ENCODE measurements at places on chromosomes 2 and 18. TPM values are rescaled to one million over a fixed set of nuclear protein-coding genes. Genes with fewer than 3 reads are reported as not detected.

The INPP4A gene
- 10.4 TPM for total RNA-seq

DNA sequence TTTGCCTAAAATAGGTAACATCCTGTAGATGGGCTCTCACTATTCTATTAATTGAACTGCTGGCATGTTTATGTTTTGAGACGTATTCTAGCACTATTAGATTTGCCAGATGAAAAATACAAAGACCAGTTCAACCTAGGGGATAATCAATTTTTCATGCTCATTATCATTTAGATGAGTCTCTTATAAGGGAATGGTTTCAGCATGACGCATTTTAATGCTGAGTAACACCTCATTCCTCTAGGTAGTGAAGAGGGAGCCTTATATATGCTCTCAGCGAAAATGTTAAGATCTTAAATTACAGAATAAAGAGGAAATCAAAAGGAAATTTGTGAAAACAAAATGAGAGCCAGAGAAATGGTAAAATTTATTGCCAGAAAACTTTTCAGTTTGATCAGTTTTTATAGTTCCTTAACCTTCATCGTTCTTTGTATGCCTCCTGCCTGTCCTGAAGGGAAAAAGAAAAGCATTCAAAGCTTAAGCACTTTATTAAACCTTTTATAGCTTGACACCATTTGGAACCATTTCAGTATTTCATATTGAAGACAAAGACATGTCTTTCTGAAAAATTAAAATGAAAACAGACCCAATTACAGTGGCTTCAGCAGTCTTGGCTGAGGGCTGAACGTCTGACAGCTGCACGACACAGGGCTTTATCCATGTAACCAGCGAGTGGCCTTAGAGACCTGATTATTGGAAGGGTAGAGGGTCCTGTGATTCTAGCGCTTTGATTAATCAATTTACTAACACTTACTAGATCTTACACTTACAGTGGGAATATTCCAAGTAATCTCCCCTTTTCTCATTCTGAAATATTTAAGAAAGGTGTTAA lies 112.8 kb downstream of the ADCYAP1 start:
- DNase-seq = no peak

- no peak for DNase-seq
Observed at GRCh38 chr2:176699098-176699497, 429.9 kb downstream of the MTX2 start.

DNA sequence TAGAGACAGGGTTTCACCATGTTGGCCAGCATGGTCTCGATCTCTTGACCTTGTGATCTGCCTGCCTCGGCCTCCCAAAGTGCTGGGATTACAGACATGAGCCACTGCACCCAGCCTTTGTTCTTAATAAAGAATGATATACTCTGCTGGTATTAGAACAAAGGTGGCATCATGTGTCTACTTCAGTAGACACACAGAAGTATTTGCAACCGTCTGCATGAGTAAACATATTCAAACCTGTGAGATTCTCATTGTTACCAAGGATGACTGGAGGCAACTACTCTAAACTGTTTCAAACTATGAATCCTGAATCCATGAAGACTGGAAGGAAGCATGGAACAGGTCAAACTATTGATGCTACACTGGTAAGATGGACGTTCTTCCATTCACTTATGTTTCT lies 32.1 kb downstream of the MBD2 start:
- DNase-seq = no peak

DNA sequence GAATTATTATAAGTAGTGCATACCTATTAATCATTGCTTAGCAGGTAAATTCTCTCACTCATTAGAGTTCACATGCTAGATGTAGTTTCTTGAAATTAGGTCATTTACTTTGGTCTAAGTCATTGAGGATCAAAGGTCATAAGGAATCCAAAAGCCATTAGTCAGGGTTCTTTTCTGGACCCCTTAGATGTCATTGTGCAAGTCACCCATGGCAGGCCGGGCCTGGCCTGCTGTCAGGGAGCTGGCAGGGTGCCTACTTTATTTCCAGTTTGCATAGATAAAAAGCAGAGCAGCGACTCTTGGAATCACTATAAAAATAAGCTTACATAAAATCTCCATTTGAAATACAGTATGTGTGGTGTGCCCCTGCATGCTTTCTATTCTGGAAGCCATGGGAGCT lies 91.3 kb downstream of the MEIS1 start:
- peak; percentile 52 for DNase-seq

DNA sequence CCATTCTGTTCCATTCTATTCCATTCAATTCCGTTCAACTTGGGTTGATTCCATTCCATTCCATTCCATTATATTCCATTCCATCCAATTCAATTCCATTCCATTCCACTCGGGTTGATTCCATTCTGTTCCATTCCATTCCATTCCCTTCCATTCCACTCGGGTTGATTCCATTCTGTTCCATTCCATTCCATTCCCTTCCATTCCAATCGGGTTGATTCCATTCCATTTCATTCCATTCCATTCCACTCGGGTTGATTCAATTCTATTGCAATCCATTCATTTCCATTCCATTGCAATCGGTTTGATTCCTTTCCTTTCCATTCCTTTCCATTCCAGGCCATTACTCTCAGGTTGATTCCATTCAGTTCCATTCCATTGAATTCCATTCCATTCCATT lies 1138.4 kb downstream of the RPIA start:
- DNase-seq = no peak

DNA sequence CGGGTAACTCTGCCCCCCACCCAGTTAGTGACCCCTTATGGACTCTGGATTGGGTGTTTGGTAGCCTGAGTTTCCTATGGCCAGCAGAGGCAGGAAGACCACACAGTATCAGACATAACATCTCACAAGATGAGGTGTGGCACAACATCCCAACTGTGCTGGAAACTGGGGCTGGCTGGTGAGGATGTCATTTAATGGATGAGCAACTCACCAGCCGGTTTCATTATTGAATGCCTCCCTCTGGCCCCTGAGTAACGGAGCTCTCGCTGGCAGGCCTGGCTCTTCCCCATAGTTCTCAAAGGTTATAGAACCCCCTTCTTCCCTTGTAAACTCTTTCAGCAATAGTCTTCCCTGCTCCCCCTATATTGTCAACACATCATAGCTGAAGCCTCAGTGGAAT lies 195.0 kb downstream of the BCL11A start:
- no peak for DNase-seq

DNA sequence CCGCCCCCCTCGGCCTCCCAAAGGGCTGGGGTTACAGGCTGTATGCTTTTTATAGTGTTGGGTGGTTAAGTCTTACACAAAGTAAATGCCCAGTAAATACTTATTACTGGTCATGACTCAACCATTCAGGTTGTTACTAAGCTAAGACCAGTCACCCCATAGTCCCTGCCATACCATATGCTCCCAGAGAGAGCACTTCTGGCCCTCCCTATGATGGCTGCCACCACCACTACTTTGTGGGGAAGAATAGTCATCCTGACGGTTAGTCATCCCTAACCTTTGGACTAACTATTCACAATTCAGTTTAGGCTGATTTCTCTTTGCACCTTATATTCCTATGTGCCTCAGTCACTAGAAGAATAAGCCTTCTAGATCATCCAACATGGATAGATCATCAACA lies 42.0 kb upstream of the MSH2 start:
- DNase-seq = no peak

DNA sequence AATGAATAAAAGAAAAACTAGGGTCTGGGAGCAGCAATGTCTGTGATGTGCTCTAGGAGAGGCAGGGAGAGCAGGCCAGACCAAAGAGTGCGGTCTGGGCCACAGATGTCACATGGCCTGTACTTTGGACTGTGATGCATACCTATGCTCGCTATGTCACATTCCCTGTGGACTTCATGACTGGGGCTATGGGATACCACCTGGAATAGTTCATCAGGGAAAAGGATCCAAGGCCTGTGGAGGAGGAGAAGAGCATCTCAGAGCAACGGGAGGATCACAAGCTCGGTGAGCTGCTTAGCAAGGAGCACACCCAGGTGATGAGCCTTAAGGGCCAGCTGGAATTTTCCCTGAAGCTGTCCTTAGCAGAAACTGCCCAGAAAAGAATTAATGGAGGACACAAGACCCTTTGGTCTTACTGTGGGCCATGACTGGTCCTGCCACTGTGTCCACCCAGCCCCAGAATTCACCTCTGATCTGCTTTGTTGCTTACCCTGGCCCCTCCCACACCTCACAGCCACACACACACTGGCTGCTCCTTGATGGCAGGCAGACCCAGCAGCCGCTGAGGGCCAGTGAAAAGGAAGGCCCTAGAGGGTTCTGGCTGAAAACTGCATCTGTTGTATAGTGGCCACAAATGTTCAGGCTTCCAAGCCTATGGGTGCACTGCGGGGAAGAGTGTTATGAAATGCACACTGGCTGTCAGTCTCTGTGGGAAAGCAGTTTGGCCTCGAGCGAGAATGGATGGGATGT lies 25.3 kb upstream of the GCC2 start:
- no peak for DNase-seq

The CYBRD1 gene
- total RNA-seq = 10.8 TPM

The LRRC30 gene
- total RNA-seq = not detected

DNA sequence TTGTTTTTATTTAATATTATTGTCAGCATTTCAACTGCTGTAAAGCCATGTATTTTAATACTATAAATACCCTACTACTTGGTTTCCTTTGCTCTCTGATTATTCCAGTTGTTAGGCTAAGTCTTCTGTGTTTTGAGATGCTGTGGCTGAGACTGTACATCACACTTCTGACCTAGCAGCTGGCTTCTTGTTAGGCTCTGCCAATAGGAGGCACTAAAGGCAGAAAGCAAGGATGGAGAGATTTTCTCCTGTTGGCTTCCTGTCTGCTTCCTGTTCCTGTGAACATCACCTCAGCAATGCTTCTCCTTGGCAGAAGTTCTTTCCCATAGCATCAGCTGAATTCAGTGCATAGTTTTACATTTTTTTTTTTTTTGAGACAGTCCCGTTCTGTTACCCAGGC lies 68.3 kb upstream of the YPEL5 start:
- no peak for DNase-seq

The CFC1 gene
- not detected for total RNA-seq

DNA sequence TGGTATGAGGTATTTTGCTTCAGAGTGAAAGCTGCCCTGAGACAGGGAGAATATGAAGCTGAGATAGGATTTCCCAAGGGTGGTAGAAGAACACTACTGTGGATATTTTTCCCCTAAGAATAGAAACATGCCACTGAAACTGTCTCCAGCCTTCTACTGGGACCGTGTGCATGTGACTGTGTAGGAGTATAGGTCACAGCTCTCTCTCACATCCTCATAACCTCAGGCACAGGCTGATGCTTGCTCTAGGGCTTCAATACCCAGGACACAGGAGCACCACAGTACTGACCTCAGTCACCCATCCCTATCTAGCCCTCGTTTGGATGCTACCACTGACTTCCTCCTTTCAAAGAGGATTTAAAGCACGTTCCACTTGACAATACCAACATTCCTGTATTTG lies 67.2 kb downstream of the REV1 start:
- no peak for DNase-seq

DNA sequence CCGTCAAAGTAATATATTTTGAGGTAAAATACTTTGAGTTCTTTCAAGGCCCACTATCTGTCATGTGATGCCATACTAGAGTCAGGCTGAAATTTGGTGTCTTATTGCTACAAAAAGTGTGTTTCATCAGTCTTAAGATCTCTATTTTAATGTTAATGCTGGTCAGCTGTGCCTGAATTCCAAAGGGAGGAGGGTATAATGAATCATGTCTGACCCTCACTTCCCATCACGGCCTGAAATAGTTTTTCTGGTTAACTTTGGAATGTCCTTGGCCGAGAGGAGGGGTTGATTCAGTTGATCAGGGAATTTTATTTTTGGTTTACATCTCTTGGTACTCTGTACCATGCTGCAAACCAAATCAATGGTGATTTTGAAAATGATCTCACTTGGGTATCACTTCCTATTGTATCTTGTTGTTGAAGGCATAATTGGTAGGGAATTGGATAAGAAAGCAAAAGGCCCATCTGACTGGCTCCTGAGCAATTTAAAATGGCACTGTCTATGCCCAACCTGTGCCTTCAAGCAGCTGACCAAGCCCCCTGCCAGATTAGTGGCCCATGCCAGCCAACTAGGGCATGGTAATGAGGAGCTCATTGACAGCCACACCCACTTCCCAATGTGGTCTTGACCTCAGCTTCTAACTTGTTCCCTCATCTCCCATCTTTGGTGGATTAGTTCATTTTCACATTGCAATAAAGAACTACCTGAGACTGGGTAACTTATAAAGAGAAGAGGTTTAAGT lies 6.1 kb upstream of the SLC35F5 start:
- DNase-seq = no peak

DNA sequence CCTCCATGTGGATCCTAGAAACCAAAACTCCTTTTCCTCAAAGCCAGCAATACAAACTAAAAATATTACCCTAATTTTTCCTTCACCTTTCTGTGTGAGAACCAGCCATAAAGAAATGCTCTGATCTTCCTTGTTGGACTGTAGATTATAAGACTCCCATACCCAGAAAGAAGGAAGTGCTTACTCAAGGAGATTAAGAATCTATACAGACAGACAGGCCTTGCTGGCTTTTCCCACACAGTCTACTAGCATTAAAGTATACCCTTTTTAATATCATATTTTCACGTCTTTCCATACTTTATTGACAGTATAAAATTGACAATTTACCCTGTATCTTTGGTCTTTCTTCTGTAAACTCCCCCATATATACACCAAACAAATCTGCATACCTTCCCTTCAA lies 139.0 kb downstream of the GULP1 start:
- no peak for DNase-seq

DNA sequence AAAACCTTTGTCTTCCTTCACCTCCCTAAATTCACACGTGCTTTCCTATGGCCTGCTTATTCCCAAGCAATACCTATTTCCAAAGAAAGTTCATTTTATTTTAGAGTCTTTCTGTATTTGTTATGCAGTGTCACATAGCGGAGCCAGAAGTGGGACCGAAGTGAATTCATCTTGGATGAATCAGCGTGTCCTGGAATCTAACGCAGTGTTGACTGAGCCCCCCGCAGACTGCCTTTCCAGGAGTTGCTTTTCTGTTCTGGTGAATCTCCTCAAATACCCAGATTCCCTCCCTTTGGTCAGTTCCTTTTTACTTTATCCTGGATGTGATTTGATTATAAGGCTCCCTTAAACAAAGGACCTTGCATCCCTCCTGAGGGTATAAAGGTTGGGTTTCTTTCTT lies 10.8 kb downstream of the ALPP start:
- DNase-seq = no peak

DNA sequence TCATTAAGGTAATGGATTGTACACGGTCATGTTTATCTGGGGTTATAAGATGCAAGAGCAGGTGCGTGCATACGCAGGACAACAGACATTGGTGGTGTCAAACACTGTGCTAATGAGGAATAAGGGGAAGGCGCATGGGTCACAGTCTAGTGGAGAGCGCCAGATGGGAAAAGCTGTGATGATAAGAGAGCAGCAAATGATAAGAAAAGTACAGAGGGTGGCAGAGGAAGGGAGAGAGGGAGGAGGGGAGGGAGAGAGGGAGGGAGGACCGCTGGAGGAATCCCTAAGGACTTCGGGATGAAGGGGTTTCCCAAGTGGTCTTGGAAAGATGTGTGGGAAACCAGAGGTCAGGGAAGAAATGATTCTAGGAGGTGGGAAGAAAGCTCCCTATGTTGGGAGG lies 2.9 kb downstream of the TNFRSF11A start:
- DNase-seq = no peak

The DAPL1 gene
- not detected for total RNA-seq

The GAL3ST2 gene
- total RNA-seq = not detected

GRCh38 chr2:75592030-75592429 lies 31.3 kb upstream of the EVA1A start:
- DNase-seq = no peak

- no peak for DNase-seq
Observed at GRCh38 chr18:37230768-37231167, 334.8 kb downstream of the CELF4 start.

Measured in right lobe of liver (tissue), 6 donors.